ENCODE measurements at places on chromosomes 12 and 14.

GRCh38 chr14:80664576-80664975, 277.0 kb downstream of the CEP128 start:
- DNase-seq: no peak

GRCh38 chr14:47366006-47366405, 309.4 kb downstream of the MDGA2 start:
- no peak for DNase-seq

GRCh38 chr14:102898776-102899515, 23.5 kb upstream of the AMN start:
- peak; percentile 72 for DNase-seq

DNA sequence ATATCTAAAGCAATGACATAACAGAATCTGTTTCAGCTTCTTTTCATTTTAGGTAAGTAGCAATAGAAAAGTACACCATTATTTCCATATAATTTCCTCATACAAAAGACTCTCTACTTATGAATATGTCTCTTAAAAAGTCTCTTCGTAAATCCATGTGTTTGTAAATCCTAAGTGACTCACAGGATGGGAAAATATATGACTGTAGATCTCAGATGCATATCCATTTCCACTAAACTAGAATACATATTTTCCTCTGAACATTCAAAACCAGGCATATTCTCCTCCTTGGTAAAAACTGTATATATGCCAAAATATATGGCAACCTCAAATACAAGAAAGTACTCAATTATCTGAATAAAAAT, 93.6 kb downstream of the TXNDC16 start:
- DNase-seq: no peak

DNA sequence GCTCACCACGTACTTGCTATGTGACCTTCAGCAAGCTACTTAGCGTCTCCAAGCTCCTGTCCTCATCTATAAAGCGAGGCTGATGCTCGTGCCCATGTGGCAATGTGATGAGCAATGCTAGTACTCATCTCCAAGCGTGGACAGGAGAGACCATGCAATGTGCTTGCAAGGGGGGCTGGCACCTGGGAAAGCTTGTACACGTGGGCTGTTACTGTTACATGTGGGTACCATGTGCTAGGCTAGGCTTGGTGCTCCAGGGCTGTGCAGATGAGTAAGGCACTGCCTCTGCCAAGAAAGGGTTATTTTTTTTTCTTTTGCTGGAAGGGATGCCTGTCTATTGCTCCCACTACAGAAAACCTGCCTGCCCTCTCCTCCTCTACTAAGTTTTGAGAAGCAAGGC, 46.6 kb downstream of the TSPAN11 start:
- no peak for DNase-seq

DNA sequence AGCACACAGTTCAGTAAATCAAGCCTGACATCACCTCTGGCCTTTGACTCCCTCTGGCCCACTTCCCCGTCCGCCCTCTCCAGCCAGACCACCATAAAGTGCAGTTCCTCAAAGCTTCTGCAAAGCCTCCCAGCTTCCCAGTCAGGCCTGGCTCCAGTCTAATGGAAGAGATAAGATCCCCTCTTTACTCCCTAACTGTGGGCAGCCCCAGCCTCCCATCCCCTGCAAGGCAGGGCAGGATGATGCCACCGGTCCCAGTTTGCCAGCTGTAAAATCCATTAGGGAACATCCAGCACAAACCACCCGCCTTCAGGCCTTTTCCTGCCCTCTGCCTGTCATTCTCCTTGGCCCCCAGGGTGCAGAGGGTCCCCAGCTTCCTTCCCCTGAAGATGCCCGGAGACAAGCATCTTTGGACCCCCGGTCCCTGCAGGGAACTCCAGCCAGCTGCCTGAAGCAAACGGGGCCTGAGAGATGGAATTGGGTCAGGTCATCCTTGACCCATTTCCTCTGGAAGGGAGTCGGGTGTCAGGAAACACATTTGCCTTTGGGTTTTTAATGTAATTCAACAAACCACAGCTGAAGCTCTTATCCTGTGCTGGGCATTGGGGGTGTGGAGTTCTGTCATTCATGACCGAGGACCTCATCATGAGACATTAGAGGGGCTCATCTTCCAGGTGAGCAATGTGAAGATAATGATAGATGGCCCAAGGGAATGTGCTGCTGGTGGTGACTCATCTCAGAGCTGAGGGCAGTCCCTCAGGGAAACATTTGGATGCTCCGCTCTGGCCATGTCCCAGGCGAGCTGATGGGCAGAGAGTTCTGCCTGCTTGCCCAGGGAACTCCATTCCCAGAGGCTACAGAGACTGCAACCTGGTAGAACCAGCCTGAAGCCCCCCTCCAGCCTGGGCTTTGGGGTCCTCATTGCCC, 93.8 kb upstream of the CLMN start:
- DNase-seq: no peak

GRCh38 chr14:96515731-96516130, 13.5 kb downstream of the PAPOLA start:
- DNase-seq: no peak

DNA sequence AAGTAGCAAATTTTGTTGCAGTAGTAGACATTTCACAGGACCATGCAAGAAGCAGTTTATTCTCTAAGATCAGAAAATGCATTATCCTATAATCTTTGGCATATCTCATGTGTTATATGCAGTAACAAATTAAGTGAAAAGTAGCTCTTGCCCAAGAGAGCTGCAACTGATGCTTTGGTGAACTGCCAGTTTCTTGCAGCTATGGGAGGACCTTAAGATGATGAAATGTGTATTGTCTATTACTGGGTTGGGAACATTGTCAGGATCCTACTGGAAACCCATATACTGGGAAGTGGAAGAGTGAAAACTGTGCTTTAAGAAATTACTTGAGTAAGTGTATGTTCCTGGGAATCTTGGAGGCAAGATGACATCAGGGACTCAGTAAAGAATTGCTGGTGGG, 238.8 kb downstream of the DACT1 start:
- DNase-seq: no peak

GRCh38 chr12:47975036-47975620, 11.7 kb downstream of the TMEM106C start:
- DNase-seq: no peak

- no peak for DNase-seq
These were observed 206.5 kb downstream of the STXBP6 start for GRCh38 chr14:24843494-24843893.

- DNase-seq: no peak
These were observed 40.8 kb upstream of the DCD start for GRCh38 chr12:54689034-54689372.

GRCh38 chr14:96165493-96166436, 38.9 kb upstream of the BDKRB2 start:
- DNase-seq: no peak

DNA sequence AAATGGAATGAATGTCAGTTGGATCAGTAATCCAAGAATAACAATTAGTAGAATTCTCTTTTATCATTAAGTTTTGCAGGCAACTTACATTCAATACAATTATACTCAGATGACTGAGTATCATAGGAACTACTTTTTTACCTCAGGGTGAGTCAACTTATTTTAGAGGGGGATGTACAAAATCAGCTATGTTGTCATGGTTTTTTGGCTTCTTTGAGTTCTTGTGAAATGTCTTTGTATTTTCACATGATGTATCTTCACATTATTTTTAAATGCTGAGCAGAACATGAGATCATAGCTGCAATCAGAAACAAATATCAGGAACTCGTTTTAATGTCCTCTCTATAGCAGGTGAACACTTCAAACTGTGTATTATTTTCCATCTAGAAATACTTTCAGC, 65.3 kb upstream of the PTPRR start:
- DNase-seq: no peak

DNA sequence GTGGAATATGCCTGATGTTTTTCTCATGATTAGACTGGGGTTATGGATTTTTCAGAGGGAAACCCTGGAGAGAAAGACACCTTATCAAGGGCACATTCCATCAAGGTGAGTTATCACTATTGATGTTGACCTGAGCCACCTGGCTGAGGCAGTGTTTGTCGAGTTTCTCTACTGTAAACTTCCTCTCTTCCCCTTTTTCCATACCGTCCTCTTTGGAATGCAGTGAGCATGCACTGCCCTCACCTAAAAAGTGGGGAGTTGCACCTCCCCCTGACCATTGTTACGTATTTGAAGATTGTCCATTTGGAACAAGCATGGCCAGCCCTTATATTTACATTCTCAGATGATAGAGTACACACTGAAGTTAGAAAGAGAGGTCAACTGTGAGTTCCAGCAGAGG, 53.9 kb upstream of the PWP1 start:
- no peak for DNase-seq

- no peak for DNase-seq
These were observed 57.5 kb downstream of the MAP1LC3B2 start for GRCh38 chr12:116616536-116617248.

Measured in naive B cell (primary cell).